ENCODE measurements at places on chromosomes 12 and 14.
A peak's percentile ranks its signal among the peaks of the same experiment; 100 is the strongest.

DNA sequence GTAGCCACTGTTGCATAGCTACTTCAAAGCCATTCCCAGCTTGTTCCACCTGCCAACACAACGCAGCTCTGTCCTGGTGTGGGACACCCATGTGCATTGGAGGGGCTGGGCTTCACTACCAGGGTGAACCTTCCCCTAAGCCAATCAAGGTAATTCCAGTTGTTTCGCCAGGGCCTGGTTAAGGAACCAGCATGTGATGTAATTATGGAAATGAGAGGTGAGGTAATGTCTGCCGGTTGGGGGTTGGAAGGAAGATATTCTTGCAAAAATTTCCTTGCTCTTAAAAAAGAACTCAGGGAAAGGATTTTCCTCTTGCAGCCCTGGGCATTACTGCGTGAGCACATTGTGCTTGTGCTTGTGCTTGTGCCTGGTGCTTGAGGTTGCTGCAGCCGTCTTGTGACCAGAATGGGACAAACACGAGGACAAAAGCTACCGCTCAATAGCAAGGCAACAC is 14.9 kb downstream of the TUBA1C start:
- no peak for DNase-seq

DNA sequence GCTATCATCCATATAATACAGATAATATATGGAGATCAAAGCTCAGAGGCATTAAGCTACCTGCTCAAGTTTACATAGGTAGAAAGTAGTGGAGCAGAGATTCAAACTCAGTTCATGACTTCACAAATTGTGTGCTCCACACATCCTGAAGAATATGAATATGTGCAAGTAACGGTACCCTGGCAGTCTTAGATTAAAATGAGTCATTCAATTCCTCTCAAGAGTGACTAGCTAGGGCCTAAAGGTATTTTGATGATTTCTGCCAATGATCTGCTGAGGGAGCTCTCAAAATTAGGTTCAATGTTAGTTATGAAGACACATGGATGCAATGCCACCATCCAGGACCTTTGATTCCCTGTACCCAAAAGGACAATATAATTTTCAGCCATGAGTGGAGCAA is 58.9 kb downstream of the GRIP1 start:
- DNase-seq: no peak

GRCh38 chr14:93648440-93649168 is 139.7 kb downstream of the PRIMA1 start:
- DNase-seq: no peak

DNA sequence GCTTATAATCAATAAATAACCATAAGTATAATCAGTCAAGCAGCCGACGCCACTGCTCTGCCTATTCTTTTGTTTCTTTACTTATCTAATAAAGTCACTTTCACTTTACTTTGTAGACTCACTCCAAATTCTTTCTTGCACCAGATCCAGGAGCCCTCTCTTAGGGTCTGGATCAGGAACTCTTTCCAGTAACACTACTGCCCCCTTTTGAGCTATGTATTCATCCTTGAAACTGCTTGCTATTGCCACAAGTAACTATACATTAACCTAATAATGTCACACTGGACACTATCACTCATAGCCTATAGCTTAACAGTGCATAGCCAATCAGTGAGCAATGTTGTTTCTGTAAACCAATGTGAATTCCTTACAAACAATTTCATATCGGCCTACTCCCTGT is 2.8 kb upstream of the NID2 start:
- DNase-seq: no peak

DNA sequence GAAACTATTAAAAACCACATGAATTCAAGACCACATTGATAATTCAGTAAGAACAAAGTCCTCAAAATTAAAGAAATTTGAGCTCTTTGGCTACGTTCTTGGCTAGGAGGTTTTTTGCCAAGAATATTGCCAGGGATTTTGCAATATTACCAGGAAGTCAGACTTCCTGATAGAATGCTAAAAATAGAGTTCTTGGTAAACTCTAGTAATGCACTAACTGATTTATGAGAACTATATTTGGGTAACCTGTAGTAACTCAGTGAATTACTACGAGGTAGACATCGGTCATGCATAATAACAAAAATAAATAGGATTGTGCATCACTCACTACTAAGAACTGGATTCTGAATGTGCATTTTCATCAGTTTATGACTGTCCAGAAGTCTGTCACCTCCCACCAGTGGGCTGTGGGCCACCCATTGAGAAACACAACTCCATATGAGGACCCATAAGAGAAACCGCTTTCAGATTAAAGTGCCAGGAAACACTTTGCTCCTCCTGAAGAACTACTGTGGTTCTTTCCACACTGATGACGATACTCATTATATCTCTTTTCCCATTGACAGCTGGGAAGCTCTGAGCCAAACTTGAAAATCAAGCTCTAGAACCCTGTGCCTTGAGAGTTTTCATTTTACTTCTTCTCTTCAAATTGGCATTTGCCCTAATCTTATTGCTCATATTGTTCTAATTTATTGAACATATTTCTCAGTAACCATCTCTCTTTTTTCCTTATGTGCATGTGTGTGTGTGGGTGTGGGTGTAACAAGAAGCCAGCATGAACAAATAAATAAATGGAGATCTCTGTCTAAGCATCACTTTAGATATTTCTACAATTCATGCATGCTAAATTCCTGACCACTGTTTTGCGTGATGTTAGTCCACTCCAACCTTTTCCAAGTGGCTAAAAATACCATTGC is 116.6 kb downstream of the BCL11B start:
- no peak for DNase-seq

- DNase-seq: no peak
These were observed 134.2 kb downstream of the BICD1 start for GRCh38 chr12:32240831-32241230.

- DNase-seq: no peak
These were observed 384.8 kb downstream of the BMP4 start for GRCh38 chr14:53571641-53572328.

GRCh38 chr14:83614956-83615355 is 1915.0 kb upstream of the FLRT2 start:
- DNase-seq: no peak

- no peak for DNase-seq
These were observed 410.6 kb downstream of the DAD1 start for GRCh38 chr14:22178333-22178839.

DNA sequence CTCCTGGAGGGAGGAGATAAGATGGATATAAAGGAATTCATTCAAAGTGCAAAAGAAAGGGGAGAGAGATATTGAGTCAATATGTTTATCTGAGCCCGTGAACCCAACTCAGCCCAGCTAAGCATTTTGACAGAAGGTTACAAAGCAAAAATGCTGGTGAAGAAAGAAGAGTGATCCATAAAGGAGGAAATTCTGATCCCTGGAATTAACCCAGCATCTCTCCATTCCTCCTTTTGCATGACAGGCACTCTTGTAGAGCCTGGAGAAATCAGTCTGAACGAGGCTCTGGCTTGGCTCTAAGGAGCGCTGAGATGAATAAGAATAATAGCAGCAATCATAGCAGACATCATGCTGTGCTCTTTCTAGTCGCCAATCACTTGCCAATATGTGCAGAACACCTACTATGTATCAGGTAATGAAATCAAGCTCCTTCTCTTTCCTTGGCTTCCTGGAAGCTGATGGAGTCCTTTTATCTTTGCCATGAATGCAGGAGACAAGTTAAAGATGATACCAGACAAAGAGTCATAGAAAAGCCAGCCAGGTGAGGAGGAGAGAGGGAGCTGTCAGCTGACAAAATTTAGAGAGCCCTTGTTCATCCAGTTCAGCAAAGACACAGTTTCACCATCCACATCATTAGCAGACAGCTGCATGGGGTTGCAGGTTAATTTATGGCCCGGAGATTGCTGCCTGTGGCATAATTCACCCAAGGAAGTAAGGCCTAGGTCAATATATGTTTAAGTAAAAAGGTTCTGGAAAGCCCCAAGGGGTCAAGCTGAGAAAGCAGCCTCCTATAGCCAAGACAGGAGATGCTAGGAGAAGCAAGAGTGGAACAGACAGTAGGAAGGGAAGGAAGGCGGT is 476.5 kb upstream of the TBX3 start:
- DNase-seq: no peak

DNA sequence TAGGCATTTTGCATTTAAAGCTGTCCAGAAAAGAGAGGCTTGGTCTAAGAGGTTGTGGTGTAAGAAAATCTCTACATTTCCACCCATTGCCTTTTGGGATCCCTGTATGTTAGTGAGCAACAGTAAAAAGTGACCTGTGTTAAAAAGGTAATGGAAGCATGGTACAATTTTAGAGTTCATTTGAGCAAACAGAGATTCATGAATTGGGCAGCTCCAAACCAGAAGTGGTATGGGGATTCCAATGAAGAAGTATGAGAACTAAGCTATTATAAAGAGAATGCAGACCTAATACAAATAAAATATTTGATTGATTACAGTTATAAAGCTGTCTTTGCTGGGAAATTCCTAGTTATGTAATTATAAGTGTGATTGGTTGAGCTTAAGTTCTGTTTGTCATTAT is 907.0 kb downstream of the DIO2 start:
- no peak for DNase-seq

DNA sequence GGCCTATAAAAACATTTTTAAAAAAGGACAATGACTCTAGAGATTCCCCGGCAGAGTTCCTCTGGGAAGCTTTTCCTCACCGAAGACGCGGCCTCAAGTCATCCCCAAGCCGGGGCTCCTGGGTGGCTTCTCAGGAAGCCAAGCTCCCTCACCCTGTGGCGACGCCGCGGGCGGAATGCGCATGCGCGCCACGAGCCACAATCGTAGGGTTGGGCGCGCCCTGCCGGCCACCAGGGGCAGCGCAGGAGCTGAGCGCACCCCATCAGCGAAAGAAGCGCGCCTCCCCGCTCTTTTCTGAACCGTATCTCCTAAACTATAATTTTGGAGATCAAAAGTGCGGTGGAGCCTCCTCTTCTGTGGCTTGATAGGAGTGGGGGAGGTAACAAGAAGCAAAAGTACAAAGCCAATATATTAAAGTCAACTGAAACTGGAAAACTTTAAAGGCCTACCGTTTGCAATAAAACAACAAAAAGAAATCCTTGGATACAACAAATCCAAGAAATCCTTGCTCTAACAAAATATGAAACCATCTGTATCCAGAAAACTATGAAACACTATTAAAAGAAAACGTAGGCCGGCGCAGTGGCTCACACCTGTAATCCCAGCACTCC is 17.4 kb upstream of the CHFR start:
- DNase-seq: no peak

GRCh38 chr14:92507174-92507768 is 6.3 kb upstream of the RIN3 start:
- DNase-seq: no peak

DNA sequence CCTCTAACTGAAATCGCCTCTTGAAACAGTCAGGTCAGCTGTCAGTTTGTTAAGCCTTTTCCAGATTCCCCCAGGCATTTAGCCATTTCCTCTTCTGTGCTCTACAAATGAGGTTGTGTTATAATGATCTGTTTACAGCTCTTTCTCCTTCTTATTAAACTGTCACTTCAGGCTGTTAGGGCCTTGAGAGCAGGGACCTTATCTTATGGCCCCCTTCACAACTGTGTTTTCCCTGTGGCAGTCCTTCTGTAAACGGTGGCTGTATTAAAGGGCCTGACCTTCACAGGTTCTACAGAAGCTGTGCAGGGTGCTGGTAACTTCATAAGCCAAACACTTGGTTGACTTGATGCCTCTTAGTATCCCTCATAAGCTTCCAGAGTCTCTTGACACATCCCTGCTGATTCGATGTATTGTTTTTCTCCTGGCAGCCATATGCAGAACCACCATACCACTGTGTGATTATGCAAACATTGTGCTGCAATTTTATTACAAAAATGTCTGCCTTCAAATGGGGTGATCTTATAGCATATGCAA is 104.7 kb downstream of the PLEKHA5 start:
- no peak for DNase-seq

DNA sequence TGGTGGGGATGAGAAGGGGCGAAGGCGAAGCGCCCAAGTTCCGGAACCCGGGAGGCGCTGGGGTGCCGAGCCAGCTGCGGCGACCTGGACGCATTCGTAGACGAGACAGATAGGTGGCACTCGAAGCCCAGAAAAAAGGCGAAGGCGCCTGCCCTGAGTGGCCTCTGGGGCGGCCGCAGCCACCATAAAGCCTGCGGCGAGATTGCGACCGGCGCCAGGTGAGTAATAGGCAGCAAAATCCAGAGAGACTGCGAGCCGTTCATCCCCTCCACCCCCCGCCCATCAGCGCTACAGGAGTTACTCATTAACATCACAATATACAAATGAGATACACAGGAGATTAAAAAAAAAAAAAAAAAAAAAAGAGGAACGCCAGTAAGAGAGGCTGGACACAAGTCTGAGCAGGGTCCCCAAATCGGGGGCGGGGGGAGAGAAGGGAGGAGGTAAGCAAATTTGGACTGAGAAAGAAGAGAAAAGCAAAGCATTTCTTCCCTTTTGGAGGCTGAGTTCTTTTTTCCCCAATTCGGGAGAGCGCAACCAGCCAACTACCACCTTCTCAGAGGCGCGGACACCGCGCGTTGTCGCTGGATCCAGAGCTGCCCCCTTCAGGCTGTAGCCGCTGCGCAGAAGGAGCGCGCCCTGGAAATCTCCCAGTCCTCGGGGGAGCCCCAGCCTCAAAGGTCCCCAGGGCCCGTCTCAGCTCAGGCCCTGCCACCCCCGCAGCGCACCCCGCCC is 15.7 kb downstream of the TBX3 start:
- no peak for DNase-seq

- no peak for DNase-seq
These were observed 550.3 kb upstream of the NOVA1 start for GRCh38 chr14:27148143-27148542.

- DNase-seq: no peak
These were observed 90.3 kb downstream of the STAB2 start for GRCh38 chr12:103677341-103677740.

DNA sequence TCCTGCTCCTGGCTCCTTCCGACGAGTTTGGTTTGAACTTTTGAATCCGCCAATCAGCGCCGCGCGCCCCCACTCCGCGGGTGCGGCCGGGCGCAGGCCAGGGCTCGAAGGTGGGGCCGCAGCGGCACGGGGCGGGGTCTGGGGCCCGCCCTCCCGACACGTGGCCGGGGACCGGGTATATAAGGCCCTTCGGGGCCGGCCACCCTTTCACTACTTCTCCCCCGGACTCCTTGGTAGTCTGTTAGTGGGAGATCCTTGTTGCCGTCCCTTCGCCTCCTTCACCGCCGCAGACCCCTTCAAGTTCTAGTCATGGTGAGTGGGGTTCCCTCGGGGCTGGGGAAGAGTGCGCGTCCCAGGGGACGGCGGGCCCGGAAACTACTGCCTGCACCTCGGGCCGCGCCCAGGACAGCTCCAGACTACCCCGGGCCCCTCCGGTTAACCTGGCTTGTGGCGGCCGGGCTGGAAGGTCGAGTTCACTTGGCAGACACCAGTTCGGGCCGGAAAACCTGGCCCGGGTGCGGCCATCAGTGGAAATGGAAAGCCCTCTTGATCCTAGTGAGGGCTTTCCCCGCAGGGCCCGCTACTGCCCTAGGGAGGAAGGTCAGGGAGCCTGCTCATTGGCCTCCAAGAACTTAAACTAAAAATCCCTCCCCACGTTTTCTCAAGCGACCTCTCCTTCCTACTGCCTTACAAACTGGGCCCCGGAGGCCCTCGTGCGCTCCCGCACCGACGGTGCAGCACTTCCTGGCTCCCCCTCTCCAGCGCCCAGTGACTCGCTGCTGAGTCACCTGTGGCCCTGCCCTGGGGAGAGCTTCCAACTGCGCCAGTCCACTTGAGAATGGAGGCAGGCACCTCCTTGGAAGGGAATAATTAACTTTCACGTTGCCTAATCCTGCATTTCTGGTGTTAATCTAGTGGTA is at the start of gene TUBA1C:
Gene TUBA1C (plus strand): TSS at position 210 of the 920 bp plus-strand sequence. CDS start 100 bp downstream, at position 310.
- peak; percentile 84 for DNase-seq

Measured in AG09309 (cell line).